ENCODE measurements at places on chromosomes 16 and 17.
A peak's percentile ranks its signal among the peaks of the same experiment; 100 is the strongest.

- DNase-seq = no peak
Measured at GRCh38 chr16:12419987-12420386, 383.7 kb downstream of the CPPED1 start.

DNA sequence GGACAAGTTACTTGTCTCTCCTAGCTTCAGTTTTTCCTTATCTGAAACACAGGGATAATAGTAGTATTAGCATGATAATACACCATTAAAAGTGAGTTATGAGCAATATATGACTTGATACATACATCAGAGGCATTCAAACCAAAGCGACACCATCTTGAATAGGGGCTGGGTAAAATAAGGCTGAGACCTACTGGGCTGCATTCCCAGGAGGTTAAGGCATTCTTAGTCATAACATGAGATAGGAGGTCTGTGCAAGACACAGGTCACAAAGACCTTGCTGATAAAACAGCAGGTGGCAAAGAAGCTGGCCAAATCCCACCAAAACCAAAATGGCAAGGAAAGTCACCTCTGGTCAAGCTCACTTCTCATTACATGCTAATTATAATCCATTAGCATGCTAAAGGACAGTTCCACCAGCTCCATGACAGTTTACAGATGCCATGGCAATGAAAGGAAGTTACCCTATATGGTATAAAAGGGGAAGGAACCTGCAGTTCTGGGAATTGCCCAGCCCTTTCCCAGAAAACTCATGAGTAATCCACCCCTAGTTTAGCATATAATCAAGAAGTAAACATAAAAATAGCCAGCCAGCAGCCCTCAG lies 37.2 kb upstream of the HS3ST3A1 start:
- DNase-seq = no peak

DNA sequence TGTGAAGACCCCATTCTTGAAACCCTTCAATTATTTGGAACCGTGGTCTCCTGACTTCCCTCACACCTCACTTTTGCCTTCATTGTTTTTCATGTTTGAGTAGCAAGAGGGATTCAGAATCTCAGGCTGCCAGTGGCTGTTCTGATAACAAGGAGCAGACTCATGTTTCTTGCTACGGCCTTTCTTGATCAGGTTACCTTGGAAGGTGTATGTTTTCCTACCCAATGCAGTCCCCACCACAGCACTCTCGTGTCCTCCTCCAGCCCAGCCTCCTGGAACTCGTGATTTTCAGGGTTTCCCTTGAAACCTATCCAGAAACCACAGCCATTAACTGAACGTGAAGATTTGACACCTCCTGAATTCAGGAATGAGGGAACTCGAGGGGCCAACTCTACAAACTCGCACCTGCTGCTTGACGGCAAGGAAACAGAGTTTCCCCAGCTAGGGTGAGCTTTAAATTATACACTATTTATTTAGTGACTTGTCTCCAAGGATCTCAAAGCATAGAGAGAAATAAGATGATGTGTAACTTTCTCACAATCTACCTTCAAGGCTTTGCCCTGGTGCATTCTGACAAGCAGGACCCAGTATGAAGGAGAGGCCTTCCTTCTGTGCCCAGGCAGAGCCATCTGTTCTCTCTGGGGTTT lies 1.6 kb downstream of the ZFHX3 start:
- DNase-seq = no peak

GRCh38 chr17:79937391-79938335 lies 98.0 kb downstream of the TBC1D16 start:
- DNase-seq = no peak

DNA sequence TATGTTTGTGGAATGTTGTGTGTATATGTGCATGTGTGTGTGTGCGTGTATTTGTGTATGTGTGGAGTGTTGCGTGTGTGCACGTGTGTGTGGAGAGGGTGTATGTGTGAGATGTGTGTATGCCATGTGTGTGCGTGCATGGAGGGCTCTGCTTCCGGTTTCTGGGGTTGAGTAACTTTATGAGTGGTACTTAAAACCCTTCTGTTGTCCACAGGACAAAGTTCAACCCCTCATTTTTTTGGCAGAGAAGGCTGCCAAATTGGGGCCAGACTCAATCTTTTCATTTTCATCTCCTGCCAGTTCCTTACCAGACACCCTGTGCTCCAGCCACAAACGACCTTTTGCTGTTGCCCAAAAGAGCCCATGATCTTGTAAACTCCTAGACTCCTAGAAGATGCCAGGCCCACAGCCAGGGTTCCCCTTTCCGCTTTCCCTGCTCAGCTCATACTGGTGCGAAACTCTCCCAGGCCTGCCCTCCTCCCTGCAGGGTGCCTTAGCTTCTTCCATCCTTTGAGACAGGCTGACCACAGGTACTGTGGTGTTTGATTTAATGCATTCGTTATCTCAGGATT lies 100.2 kb downstream of the CMIP start:
- DNase-seq = no peak

DNA sequence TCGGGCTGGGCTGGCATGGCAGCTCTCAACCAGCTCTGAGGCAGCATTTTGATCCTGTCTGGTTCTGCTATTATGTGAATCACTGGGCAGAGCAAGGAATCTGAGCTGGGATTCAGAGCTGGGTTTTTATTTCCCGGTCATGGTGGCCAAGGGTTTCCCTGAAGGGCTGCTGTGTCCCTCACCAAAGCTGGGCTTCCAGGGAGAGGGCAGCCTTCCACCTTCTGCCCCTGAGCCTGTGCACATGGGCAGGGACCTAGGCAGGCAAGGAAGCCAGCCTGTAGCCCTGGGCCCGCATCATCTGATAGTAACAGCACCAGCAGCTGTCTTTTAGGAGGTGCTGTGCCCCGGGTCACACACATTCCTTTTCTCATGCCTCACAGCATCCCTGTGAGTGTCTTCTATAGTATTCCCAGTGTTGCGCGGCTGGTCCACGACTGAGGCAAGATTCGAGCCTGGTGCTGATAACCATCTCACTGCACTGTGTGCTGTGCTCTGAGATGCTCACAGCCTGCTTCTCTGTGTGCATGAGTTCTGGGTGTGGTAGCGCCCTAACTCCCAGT lies 85.3 kb upstream of the PLCG2 start:
- DNase-seq = no peak

- DNase-seq = no peak
Measured at GRCh38 chr16:57255686-57256415, 10.8 kb downstream of the ARL2BP start.

GRCh38 chr16:69131839-69132423 lies 457 bp downstream of the CHTF8 start:
- DNase-seq = peak; percentile 80

GRCh38 chr16:10617662-10618420 lies 37.4 kb upstream of the EMP2 start:
- DNase-seq = no peak

DNA sequence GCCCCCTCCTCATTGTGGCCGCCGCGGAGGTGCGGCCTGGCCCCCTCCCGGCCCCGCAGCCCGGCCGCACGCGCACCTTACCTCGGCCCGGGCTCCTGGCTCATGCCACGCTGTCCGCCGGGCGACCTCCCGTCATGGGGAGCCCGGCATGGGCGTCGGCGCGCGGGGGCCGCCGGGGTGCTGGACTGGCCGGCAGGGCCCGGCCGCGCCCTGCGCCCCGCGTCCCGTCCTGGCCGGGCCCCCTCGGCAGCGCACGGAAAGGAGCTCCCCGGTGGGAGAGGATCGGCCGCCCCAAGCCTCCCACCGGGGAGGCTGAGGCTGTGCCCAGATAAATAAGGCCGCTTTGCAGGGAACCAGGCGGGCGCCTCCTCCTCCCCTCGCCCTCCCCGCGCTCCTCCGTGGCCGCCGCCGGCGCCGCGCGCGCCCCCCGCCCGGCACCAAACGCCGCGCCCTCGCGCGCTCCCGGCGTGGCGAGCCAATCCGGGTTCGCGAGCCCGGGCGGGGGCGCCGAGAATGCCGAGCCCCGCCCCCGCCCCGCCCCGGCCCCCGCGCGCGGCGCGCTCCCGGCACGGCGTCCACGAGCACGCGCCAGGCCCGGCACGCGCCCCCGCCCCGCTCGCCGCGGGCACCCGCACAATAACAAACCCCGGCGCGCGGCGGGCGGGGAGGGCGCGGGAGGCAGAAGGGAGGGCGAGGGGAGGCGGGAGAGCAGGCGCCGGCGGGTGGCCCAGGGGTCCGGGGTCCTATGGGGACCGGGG lies at the start of gene FBXL16:
Gene FBXL16 (minus strand): TSS at position 371 of the 758 bp plus-strand sequence. CDS start 8,396 bp downstream, outside the sequence.
- no peak for DNase-seq

GRCh38 chr17:66494023-66494803 lies 191.8 kb downstream of the PRKCA start:
- no peak for DNase-seq

- no peak for DNase-seq
Measured at GRCh38 chr16:30972872-30973271, 12.1 kb upstream of the HSD3B7 start.

DNA sequence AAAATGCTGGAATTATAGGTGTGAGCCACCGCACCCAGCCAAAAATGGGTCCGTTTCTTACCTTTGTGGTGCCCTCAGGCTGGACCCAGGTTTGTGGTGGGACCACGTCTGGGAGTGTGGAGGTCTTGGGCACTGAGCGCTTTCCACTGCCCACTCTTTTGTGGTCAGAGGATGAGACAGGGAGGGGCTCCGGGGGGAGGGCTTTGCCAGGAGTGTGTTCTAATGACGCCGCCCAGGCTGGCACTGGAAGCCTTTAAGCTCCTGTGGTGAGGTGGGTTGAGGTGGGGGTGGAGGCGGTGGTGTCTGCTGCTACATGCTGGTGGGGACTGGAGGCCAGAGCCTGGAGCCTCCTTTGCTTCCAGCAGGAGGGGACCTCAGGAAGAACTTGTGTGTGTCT lies 12.8 kb upstream of the ADCY7 start:
- DNase-seq = no peak

- no peak for DNase-seq
Measured at GRCh38 chr17:55383771-55384642, 37.6 kb downstream of the MMD start.

- no peak for DNase-seq
Measured at GRCh38 chr16:85185303-85186100, 73.2 kb upstream of the CIBAR2 start.

DNA sequence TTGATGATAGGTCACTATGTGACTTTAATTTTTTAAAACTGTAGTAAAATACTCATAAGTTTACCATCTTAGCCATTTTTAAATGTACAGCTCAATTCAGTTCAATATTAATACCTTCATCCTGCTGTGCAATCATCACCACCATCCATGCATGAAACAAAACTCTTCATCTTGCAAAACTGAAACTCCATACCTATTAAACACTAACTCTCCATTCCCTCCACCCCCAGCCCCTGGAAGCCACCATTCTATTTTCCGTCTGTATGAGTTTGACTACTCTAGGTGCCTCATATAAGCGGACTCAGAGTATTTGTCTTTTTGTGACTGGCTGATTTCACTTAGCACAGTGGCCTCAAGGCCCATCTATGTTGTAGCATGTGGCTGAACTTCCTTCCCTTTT lies 9.4 kb upstream of the CNEP1R1 start:
- no peak for DNase-seq

DNA sequence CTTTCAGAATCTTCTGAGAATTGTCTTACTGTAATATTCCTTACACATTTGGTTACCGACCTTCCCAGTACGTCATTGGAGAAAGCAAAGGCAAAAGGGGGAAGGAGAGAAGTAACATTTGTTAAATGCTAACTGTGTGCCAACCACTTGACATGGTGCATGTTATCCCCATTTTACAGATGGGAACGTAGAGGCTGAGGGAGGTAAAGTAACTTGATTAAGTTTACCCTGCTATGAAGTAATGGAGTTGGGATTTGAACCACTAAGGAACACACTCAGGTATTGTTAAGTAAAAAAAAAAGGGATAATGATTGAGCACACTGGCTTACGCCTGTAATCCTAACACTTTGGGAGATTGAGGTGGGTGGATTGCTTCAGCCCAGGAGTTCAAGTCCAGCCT lies 156.4 kb downstream of the PRKCA start:
- DNase-seq = no peak

DNA sequence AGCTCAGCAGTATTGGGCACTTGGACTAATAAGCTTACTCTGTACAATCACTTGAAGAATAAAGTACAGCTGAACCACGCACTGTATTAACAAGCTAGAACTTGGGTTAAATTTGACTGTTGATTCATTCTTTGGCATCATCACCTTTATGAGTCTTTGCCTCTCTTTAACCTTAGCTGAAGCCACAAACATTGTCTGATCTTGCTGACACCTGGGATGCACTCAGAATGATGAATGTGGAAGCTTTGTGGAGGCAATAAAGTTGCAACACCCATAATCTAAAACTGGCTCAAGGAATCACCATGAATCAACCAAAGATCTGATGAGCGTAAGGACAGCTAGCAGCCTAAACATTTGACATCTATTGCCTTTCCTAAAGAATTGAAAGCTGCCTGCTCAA lies 590.6 kb upstream of the SOX9 start:
- DNase-seq = no peak

DNA sequence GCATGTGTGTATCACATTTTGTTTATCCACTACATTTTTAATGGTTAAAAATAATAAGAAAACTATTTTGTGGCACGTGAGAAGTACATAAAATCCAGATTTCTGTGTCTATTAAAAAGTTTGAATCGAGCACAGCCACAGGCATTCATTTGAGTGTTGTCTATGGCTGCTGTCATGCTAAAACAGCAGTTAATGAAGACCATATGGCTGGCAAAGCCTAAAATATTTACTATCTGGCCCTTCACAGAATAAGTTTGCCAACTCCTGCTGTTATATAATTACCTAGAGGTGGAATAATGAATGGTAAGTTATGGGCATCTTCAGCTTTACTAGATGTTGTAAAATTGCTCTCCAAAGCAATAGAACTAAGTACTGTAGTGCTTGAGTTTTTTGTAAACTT lies 30.5 kb downstream of the TMEM98 start:
- DNase-seq = no peak

DNA sequence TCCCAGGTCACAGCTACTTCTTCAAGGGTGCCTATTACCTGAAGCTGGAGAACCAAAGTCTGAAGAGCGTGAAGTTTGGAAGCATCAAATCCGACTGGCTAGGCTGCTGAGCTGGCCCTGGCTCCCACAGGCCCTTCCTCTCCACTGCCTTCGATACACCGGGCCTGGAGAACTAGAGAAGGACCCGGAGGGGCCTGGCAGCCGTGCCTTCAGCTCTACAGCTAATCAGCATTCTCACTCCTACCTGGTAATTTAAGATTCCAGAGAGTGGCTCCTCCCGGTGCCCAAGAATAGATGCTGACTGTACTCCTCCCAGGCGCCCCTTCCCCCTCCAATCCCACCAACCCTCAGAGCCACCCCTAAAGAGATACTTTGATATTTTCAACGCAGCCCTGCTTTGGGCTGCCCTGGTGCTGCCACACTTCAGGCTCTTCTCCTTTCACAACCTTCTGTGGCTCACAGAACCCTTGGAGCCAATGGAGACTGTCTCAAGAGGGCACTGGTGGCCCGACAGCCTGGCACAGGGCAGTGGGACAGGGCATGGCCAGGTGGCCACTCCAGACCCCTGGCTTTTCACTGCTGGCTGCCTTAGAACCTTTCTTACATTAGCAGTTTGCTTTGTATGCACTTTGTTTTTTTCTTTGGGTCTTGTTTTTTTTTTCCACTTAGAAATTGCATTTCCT lies 3.4 kb upstream of the LPCAT2 start:
- DNase-seq = no peak

- DNase-seq = no peak
Measured at GRCh38 chr17:66451188-66452149, 149.1 kb downstream of the PRKCA start.

- DNase-seq = no peak
Measured at GRCh38 chr16:7644811-7645210, 312.2 kb downstream of the RBFOX1 start.

Data from stimulated activated CD4-positive, alpha-beta T cell treated with anti-CD3 and anti-CD28 coated beads, Interleukin-12 subunit alpha, Interleukin-12 subunit beta, amount 100 ng/mL, for 4 hours (primary cell).